ENCODE measurements at places on chromosomes 16 and 17.
A peak's percentile ranks its signal among the peaks of the same experiment; 100 is the strongest.

GRCh38 chr17:27456681-27457359 is 572 bp downstream of the KSR1 start:
- peak; percentile 69 for DNase-seq

- no peak for DNase-seq
Observed at GRCh38 chr16:5549802-5550201, 452.2 kb upstream of the EEF2KMT start.

DNA sequence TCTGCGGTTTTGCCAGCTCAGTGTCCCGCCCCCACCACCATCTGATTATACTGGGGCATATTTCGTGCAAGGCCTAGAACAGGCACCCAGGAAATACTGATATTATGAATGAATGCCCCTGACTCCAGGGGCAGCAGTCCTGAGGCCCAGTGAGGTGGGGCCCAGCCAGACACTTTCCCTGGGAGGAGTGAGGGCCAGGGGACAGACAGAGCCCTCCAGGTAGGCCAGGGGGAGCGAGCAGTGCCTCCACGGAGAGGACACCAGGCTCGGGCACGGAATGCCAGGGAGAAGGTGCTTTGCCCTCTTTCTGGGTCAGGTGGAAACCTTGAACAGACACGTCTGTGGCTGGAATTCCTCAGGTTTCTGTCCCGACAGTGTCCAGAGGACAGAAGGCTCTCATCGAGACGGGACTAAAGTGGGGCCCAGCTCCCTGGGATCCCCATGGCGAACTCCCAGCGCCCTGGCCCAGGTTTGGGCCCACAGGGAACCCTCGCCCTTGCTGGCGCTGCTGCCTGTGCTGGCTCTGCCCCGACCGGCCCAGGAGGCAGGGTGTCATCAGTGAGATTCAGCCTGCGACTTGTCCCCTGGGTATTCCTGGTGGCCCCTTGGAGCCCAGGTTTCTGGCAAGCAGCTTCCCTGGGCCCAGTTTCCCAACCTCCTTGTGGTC is 4.3 kb downstream of the KATNB1 start:
- no peak for DNase-seq

GRCh38 chr17:77729587-77729986 is 228.9 kb upstream of the TNRC6C start:
- peak; percentile 32 for DNase-seq

- DNase-seq: no peak
Observed at GRCh38 chr17:55334285-55334684, 69.5 kb downstream of the HLF start.

- no peak for DNase-seq
Observed at GRCh38 chr17:19766016-19766415, 17.9 kb upstream of the ALDH3A1 start.

DNA sequence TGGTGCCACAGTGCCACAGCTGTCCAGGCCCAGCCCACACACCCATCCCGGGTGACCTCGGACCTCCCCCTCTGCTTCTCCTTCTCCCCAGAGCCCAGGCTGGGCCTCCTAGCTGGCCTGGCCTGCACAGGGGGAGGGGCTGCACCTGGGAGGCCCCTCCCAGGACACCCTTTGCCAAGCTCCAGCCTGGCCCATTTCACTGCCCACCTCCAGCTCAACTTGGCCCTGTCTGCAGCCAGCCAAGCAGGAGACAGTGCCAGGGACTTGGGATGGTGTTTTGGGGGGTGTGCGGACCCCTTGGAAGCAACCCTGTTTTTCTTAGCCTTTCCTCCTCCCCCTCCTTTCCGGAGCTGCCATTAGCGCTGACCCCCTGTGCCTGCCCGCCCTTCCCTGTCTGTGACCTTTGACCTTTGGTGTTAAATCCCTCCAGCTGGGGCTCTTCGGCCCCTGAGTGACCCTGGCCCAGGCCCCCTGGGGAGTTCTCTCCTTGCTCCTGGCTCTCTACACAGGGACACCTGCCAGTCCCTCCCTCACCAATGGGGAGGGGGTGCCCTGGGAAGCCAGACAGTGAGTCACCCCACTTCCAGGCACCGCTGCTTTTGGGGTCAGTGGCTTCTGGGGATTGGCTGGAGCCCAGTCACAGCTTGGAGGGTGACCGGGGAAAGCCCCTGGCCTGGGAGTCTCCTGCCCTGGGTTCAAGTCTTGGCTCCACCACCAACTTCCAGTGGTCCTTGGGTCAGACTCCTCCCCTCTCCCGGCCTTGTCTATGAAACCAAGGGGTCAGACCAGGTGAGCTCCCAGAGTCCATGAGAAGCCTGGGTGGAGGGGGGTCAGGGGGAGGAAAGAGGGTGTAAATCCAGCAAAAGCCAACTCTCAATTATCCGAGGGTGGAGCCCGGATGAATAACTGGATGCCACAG is 1.9 kb downstream of the GLIS2 start:
- DNase-seq: peak; percentile 69

GRCh38 chr16:53913920-53914319 is 210.0 kb downstream of the FTO start:
- no peak for DNase-seq

- DNase-seq: no peak
Observed at GRCh38 chr17:78122216-78122930, 6.2 kb downstream of the TMC6 start.

Data from ecto neural progenitor cell (in vitro differentiated cells).